ENCODE measurements at places on chromosomes 12 and 14.

DNA sequence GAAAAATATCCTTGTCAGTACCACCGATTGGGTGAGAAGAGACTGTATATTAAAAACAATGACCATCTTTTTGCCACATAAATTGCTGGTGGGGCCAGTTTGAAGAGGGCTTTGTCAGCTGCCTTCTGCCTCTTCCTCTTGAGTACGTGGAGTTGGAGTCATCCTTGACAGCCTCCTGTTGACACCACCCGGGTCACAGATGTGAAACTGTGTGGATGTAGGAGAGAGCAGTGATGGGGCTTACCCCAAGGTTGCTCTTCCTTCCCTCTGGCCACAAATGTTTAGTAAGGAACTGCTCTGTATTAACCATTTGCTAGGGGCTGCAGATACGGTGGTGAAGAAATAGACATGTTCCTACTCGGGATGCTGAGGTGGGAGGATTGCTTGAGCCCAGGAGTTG, 12.2 kb downstream of the PTPN11 start:
- DNase-seq, result no peak

- DNase-seq, result no peak
Observed at GRCh38 chr12:71438670-71439361, 782 bp upstream of the LGR5 start.

DNA sequence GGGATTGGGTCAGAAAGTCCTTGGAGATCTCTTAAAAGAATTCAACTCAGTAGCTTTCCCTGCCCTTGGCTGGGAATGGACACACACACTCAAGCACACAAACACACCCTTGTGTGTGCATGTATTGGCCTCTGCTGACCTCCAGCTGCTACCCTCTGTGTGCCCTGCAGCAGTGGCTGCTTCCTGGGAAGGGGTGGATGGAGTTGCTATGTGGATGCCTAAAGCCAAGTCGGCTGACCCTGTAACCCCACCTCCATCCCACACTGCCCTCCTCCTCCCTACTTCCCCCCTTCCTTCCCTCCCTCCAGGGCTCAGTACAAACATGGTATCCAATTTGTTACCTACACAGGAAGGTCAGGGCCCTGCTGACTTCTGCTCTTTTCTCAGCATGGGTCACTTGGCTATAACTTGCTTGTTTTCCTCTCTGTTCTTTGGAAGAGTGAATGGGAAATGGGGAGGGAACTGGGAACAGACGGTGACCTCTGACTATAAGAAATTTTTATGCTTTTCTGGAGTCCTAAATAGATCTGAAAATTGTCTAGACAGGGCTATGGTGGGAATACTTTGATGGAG, 351.6 kb upstream of the TBX3 start:
- no peak for DNase-seq

DNA sequence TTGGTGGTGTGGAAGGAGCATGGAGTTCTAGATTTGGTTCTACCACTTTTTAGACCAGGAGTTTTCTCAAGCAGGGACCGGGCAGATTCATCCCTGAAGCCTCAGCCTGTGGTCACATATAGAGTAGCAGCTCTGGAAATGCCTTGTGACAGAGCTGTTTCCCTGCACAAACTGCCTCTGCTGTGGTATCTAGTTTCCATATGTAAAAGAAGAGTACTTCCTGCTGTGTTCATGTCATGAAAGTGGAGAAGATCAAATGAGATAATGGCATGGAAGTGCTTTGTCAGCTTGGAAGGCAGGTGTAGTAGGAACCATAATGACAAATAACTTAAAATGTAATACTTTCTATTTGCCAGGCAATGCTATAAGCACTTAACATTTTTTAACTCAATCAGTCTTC, 26.1 kb downstream of the OTUB2 start:
- no peak for DNase-seq

DNA sequence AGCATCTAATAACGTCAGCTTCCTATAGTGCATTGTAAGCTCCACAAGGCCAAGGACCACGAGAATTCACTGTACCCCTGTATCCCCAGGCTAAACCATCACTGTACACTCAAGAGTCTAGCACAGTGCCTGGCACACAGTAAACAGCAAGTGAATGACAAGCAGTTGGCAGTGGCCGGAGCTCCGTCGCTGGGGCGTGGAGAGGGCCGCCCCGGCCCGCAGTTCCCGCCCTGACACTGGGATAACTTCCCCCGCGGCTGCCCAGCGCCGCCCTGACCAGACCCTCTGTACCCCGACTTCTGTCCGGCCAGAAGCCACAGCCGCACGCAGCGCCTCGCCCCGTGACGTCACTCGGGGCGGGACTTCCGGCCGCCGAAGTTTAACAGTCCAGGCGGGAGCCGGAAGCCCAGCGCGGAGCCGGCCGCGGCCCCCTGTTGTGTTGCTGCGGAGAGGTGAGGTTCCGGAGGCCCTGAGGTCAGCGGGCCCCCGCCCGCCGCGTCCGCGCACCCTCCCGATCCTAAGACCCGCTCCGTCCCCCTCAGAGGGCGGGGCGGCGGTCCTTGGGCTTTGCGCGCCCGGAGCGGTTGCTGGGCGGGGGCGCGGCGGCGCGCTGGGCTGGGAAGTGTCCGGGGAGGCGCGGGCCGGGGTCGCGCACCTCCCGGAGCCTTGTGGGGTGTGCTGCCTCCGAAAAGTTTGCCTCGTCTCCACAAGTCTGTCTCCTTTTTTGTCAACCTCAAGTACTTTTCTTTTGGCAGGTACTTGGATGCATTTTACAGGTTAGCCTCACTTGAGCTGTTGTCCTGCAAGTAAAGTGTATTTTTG, at the start of gene NEDD1:
Gene NEDD1, plus strand, starts transcription at position 409 of the 822 bp plus-strand sequence. CDS start 2,503 bp downstream, outside the sequence.
- peak; percentile 60 for DNase-seq

DNA sequence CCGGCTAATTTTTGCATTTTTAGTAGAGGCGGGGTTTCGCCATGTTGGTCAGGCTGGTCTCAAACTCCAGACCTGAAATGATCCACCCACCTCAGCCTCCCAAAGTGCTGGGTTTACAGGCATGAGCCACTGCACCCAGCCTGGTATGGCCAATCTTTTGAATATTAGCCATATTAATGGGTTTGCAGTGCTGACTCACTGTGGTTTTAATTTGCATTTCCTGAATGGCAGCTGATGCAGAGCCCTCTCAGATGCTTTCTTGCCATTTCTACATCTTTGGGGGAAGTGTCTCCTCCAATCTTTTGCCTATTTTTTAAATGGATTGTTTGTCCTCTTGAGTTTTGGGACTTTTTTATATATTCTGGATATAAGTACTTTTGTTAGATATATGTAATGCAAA, 55.5 kb upstream of the NPAS3 start:
- no peak for DNase-seq

DNA sequence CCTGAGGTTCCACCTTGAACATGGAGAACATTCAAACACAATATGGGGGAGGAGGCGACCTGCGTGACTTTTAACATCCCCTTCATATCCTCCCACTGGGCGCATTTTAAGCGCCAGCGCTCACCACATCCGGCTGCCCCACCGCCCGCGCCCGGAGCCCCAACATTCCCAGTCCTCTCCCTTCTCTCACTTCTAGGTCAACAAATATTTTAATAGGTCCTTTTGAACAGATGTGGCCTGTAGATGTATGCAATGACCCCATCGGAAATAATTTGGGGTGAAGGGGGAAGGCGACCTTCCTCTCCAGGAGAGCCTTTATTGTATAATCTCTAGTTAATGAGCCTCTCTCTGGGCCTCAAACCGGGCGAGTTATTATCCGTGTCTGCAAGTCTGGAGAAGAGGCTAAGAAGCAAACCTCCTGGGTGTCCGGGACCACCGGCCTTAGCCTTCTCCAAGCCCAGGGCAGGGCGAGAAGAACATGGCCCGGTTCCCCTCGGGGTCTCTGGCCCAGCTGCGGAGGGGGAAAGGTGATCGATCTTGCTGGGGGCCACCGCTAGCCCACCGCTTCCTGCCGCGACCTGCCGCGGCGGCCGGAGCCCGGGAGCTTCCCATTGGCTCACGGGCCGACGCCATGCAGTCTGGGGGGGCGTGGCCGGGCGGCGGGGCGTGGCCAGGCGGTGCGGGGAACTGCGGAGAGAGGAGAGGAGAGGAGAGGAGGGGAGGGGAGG, 83.2 kb upstream of the HMGA2 start:
- DNase-seq, result peak; percentile 29

- no peak for DNase-seq
Observed at GRCh38 chr12:97482143-97482693, 19.6 kb downstream of the RMST start.

DNA sequence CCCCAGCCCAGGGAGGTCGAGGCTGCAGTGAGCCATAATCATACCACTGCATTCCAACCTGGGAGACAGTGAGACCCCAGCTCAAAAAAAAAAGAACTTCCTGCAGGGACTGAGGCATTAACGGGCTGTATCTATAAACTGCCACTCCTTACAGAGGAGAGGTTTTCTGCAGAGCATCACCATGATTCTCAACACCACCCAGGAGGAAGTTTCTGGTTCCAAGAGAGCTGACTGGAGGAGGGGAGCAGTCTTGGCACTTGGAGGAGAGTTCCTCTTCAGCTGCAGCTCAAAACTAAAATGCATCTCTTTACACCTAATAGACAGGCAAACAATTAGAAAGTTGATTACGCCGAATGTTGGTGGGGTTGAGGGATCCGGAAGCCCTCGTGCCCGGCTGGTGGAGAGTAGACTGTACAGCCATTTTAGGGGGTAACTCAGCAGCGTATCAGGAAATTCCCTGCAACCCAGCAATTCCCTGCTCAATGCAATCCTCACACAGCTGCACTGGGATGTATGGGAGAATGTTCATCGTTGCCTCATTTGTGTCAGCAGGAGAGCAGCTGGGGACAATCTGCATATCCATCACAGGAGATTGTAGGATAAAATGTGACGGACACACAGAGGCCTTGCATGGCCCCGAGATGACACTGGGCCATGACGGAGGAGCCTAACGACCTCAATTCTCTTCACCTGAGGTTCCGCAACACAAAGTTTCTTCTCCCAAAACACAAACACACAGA, 36.6 kb downstream of the ACTN1 start:
- no peak for DNase-seq

DNA sequence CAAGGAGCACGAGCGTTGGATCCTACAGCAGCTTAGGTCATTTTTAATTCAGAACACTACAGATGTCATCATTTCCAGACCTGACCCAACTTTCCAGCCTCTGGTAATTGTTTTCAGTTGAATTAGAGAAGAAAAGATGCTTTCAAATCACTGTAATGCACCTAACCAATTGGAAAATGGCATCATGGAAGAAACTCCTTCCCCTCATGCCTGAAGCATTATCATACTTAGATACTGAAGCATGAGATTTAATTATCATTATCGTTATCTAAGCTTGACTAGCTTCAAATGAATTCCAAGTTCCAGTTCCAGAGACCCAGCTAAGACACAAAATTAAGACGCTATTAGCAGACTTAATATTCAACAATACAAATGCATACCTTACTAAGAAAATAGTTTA, 299.3 kb downstream of the TMEM132D start:
- DNase-seq, result no peak

GRCh38 chr14:55553791-55554190, 26.2 kb upstream of the KTN1 start:
- DNase-seq, result no peak

DNA sequence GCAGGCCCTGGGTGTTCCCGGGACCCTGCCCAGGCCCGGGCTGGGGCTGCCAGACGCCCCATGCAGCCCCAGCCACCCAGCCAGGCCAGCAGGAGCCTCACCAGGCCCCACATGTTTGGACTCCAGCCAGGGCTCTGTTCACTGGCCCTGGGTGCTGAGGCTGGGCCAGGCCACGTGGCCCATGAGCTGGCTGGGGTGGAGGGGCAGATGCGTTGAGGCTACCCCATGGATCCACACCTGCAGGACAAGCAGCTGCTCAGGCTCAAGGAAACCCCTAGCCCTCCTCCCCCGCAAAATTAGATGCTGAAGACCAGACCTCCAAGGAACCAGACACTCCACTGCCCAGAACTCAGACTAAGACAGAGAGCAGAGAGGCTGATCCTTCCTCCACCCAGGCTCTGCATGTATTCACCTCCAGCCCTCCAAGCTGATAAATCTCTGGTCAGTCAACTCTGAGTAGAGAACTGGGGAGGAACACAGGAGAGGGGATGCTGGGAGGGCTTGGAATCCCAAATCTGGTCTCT, 1.6 kb downstream of the CDH24 start:
- no peak for DNase-seq

- no peak for DNase-seq
Observed at GRCh38 chr14:76842414-76842813, 16.2 kb downstream of the LRRC74A start.

GRCh38 chr12:12542964-12543363, 19.7 kb downstream of the DUSP16 start:
- no peak for DNase-seq

GRCh38 chr14:89399594-89400068, 17.4 kb downstream of the FOXN3 start:
- DNase-seq, result no peak

GRCh38 chr14:44505588-44505987, 1.5 kb downstream of the FSCB start:
- DNase-seq, result no peak
